ENCODE measurements at places on chromosomes 2 and 18. TPM values are rescaled to one million over a fixed set of nuclear protein-coding genes. Genes with fewer than 3 reads are reported as not detected.

Gene DLX1
- total RNA-seq = 0.27 TPM

GRCh38 chr18:47587587-47587986, 336.1 kb upstream of the SKOR2 start:
- no peaks in the 10 kb centered on the region for H3K4me1 ChIP-seq
- no peaks in the 10 kb centered on the region for H3K27me3 ChIP-seq
- no peak for DNase-seq
- H3K27ac ChIP-seq = no peak overlapping the region
- H3K4me3 ChIP-seq = no peak overlapping the region
- no peaks in the 10 kb centered on the region for H3K36me3 ChIP-seq

DNA sequence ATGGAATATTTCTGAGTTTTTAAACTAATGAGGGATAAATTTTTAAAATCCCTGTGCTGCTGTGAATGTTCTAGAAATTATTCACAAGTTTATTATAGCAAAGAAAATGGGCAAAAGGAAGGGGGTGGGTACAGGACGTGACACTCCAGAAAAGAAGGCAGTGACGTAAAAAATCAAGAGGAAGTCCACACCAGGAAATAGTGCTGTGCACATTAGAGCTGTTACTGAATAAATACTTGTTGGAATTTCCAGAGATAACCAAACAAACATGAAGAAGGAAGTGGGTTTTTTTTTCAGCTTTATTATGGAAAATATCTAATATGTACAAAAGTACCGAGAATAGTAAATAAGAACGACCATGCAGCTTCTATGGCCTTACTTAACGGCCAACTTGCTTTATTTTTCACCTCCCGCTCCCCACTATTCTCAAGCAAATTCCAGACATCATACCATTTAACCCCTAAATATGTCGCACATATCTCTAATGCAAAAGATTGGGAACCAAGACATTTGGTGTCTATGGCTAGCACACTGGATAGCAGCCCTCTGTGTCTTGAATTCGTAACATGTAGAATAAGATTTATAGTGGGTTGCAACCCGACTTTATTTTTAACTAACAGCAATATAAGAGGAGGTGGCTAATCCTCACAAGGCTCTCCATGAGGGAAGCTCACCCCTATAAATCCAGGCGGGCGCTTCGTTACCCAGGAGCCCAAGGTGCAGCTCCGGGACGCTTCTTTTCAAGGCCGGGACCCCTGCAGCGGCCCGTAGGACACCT, 580 bp upstream of the NDUFV2 start:
- H3K27ac ChIP-seq = peak overlapping the region; percentile 93
- no peak for DNase-seq
- no peaks in the 10 kb centered on the region for H3K27me3 ChIP-seq
- no peaks in the 10 kb centered on the region for H3K36me3 ChIP-seq
- H3K4me1 ChIP-seq = no peaks in the 10 kb centered on the region

Gene CIDEA
- total RNA-seq = not detected

Gene SLC11A1
- 13.8 TPM for total RNA-seq

Gene DOCK10
- total RNA-seq = 8.0 TPM

GRCh38 chr18:79906706-79907105, 44.7 kb downstream of the SLC66A2 start:
- DNase-seq = no peak
- no peaks in the 10 kb centered on the region for H3K27me3 ChIP-seq
- H3K4me3 ChIP-seq = no peak overlapping the region
- H3K27ac ChIP-seq = no peak overlapping the region
- H3K4me1 ChIP-seq = no peaks in the 10 kb centered on the region
- peaks cover 17% of the 10 kb centered on the region for H3K36me3 ChIP-seq

GRCh38 chr2:227052879-227053278, 111.1 kb downstream of the COL4A4 start:
- H3K36me3 ChIP-seq = no peaks in the 10 kb centered on the region
- DNase-seq = no peak
- no peaks in the 10 kb centered on the region for H3K27me3 ChIP-seq
- H3K4me1 ChIP-seq = no peaks in the 10 kb centered on the region
- no peak overlapping the region for H3K4me3 ChIP-seq

GRCh38 chr2:13558368-13558767, 841.6 kb downstream of the TRIB2 start:
- no peaks in the 10 kb centered on the region for H3K4me1 ChIP-seq
- no peak overlapping the region for H3K27ac ChIP-seq
- no peaks in the 10 kb centered on the region for H3K36me3 ChIP-seq
- no peak overlapping the region for H3K4me3 ChIP-seq
- no peaks in the 10 kb centered on the region for H3K27me3 ChIP-seq

GRCh38 chr18:11289248-11289647, 139.9 kb upstream of the PIEZO2 start:
- H3K27ac ChIP-seq = no peak overlapping the region
- no peaks in the 10 kb centered on the region for H3K4me1 ChIP-seq
- no peak overlapping the region for H3K4me3 ChIP-seq
- H3K27me3 ChIP-seq = no peaks in the 10 kb centered on the region
- DNase-seq = no peak
- H3K36me3 ChIP-seq = no peaks in the 10 kb centered on the region

DNA sequence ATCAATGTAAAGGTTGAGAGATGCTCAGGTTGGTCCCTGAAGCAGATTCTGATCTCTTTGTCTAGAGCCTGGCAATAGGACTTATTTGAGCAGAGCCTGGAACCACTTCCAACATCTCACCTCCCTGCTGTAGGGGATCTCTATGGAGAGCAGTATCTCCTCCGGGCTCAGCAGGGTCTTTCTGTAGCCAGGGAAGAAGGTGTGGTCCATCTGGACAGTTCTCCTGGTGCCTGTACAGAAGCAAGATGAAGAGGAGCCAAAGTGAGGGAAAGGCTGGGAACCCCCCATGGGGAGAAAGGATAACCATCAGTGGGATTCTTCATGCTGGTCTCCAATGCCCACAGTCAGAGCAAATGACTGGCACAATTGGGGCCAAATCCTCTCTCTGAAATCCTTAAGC, 34.8 kb downstream of the XDH start:
- H3K4me3 ChIP-seq = no peak overlapping the region
- H3K36me3 ChIP-seq = no peaks in the 10 kb centered on the region
- H3K4me1 ChIP-seq = no peaks in the 10 kb centered on the region
- H3K27ac ChIP-seq = no peak overlapping the region
- H3K27me3 ChIP-seq = no peaks in the 10 kb centered on the region

GRCh38 chr2:187580462-187581124, 26.4 kb upstream of the TFPI start:
- no peaks in the 10 kb centered on the region for H3K36me3 ChIP-seq
- no peaks in the 10 kb centered on the region for H3K27me3 ChIP-seq
- no peak overlapping the region for H3K27ac ChIP-seq
- H3K4me3 ChIP-seq = peak overlapping the region; percentile 30
- no peaks in the 10 kb centered on the region for H3K4me1 ChIP-seq

DNA sequence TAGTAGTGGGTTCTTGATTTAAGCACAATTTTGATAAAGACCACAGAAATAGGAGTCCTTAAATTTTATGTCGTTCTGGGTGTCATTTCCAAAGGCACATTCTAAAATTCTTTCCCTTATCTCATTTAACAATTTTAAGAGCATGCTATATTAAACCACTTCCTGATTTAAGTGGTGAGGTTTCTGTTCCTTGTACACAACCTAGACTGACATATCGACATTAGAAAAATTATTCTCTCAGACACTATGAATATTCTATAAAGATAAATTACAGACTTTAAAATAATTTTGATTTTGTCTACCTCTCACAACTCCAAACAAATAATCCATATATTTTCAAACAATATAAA, 923.8 kb downstream of the LRP1B start:
- no peak overlapping the region for H3K27ac ChIP-seq
- no peaks in the 10 kb centered on the region for H3K36me3 ChIP-seq
- no peaks in the 10 kb centered on the region for H3K4me1 ChIP-seq
- no peaks in the 10 kb centered on the region for H3K27me3 ChIP-seq
- H3K4me3 ChIP-seq = no peak overlapping the region

DNA sequence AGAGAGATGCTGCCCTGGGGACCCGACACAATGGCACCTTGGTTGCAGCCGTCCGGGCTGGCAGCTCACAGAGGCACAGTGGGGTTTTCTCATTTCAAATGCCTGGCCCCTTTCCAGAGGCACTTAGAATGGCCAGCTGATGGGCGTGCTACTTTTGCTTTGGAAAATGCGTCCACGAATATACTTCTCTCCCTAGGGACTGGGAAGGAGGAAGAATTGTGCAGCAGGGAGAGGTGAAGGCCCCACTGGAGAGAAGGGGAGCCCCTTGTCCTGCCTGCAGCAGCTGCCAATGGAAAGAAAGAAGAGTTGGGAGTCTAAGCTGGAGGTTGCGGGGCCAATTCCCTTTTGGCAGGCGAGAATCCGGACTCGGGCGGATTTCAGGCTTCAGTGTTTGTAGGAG, 1.1 kb upstream of the MAL start:
- no peak overlapping the region for H3K27ac ChIP-seq
- DNase-seq = no peak
- H3K27me3 ChIP-seq = peaks cover 57% of the 10 kb centered on the region
- no peak overlapping the region for H3K4me3 ChIP-seq
- H3K36me3 ChIP-seq = no peaks in the 10 kb centered on the region
- peaks cover 21% of the 10 kb centered on the region for H3K4me1 ChIP-seq

Gene MYL1
- not detected for total RNA-seq
